Lower leg skin (tissue), 4 donors: ENCODE measurements at places on chromosomes 6 and 20. TPM values are rescaled to one million over a fixed set of nuclear protein-coding genes. Genes with fewer than 3 reads are reported as not detected.

GRCh38 chr6:90385759-90386313, 89.2 kb upstream of the BACH2 start:
- no peak for DNase-seq

DNA sequence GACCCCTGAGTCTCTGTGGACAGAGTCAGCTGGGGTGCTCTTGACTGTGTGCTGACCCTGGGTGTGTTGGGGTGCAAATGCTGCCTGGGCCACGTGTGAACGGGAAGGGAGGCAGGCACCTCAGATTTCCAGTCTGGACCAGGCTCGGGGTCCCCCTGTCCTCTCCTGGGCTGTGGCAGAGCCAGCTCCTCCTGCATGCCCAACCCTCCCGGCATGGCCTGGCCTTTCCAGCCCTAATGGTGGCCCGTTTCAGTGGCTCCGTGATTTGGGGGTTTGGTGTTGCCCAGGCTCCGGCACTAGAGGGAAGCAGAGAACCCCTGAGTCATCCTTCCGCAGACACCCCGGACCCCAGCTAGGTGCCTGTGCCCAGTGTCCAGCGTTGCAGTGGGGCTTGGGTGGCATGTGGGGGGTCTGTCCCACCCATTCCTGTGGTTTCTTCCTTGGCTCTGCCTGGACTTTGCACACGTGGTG, 9.1 kb downstream of the RBM38 start:
- no peak for DNase-seq

DNA sequence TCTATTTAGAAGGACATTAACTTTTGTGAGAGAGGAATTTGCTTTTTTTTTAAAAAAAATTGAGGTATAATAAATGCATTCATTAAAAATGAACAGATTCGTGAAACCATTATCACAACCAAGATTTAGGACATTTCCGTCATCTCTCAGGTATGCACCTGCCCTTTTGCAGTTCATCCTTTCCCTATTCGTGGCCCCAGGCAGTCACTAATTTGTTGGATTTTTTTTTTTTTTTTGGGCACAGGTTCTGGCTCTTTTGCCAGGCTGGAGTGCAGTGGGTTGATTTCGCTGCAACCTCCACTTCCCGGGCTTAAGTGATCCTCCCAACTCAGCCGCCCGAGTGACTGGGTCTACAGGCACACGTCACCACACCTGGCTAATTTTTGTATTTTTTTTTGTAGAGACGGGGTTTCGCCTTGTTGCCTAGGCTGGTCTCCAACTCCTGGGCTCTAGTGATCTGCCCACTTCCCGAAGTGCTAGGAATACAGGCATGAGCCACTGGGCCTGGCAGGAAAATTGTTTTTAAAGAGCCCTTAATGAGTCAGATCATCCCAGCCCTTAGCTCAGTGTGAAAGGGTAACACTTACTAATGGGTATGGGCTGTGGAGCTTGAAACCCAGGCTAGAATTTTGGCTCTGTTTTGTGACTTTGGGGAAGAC, 9.2 kb downstream of the PHF3 start:
- DNase-seq, result no peak

- no peak for DNase-seq
Observed at GRCh38 chr20:6504826-6505225, 262.7 kb upstream of the BMP2 start.

GRCh38 chr6:149917679-149918078, 5.2 kb downstream of the RAET1G start:
- DNase-seq, result no peak

DNA sequence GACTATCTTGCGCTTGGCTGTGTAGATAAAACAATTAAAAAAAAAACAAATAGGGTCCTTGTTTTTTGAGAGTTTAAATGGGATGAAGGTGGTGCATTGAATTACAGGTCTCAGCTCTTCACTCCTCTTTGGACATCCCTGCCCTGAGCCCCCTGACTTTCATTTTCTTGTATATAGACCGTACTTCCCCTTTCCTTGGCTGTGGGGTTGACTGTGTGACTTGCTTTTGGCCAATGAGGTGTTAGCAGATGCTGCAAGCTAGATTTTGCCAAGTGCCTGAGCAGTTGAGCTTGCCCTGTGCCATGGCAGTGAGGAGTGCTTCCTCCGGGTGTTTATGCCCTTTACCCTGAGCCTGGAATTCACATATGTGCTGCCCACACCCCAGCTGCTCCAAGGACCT, 386.1 kb upstream of the ZFP64 start:
- no peak for DNase-seq

DNA sequence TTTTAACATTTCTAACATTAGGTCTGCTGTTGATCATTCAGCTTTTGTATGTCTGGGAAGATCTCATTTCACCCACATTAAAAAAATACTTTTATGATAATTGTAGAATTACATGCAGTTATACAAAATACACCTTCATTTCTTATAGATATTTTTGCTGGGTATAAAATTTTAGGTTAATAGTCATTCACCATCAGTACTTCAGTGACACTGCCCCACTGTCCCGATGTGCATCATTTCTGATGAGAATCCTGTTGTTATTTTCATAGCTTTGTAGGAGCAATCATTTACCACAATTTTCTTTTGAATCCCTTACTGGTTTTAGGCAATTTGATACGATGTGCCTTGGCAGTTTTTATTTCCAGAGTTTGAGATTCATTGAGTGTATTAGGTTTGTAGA, 173.6 kb downstream of the JARID2 start:
- no peak for DNase-seq

DNA sequence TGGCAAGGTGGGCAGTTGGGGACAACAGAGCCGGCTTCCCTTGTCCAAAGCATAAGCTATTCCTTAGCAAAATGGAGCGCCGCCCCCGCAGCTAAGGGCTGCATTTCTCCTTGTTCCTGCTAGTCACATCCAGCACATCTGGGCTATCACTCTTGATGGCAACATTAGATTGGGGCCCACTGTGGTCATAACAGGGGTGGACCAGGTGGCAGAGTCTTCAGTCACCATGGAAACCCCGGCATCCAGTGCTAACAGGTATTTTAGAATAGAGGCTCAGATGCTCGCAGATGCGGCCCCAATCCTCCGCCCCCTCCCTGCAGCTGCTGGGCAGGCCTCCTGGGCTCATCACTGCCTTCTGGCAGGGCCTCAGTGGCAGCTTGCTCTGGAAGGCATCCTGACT, 168.2 kb upstream of the PROKR2 start:
- DNase-seq, result peak; percentile 64

DNA sequence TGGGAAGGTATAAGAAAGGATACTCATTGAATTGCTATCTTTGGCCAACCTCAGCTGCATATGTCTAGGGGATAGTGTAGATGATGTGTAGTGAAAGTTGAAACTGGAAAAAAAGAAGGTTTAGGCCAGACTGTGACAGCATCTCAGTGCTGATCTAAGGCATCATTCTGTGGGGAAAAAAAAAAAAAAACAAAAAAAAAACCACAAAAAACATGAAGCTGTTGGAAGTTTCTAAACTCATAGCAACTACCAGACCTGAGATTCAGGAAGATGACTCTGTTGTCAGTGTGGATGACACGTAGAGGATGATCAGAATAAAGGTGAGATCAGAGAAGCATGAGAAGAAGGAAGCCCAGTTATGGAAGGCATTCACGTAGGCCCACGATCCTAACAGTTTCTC, 100.8 kb upstream of the CNKSR3 start:
- DNase-seq, result no peak

GRCh38 chr6:6682225-6682624, 93.7 kb downstream of the LY86 start:
- DNase-seq, result no peak

DNA sequence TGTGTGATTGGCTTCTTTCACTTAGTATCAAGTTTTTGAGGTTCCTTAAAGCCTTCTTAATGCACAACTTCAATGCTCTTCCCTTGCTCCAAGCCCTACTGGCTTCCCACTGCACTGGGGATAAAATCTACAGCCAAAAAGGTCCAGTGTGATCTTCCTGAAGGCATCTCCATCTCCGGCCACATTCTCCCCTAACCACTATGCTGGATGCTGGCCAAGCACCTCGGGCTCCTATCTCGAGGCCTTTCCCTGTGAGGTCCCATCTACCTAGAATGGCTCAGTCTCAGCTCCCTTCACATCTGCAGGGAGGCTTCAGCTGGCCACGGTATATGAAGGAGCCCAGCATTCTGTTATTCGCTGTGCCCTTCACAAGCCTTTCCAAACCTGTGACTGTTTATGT, 48.1 kb downstream of the CNKSR3 start:
- DNase-seq, result no peak

GRCh38 chr6:17490724-17491123, 97.3 kb downstream of the CAP2 start:
- no peak for DNase-seq

DNA sequence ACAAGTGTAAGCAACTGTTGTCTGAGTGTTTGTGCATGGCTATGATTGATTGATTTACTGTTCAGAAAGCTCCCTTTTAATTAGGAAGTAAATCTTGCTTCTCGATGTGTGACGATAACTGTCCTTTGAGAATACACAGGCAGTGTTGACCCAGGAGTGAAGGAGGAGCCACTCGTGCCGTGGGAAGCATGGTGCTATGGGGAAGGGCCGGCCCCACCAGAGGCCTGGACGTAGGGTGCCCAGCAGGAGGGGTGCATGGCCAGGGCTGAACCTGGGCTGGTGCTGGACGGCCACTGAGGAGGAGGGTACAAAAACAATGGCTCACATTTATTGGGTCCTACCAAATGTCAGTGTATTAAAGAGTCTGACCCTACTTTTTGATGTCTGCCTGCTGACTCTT, 60.7 kb downstream of the ANKRD60 start:
- DNase-seq, result no peak

DNA sequence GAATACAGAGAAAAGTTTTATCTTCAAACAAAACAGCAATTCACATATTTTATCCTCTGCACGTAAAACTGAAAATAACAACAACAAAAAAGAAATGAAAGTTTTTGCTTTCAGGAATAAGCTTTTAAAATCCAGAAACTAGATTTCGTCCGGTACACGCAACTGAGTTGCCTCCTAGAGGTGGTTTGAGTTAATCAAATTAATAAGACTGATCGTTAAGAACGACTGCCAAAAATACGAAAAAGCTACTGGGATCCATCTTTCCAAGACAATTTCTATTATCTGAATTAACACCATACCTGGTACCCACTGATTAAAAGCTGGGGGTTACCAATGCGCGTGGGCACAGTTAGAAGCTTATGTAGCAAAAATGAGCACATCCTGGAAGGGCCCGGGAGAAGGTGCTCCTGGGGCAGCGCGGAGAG, 669 bp downstream of the PDCD2 start:
- no peak for DNase-seq

- no peak for DNase-seq
Observed at GRCh38 chr6:106363401-106364138, 3.1 kb downstream of the CRYBG1 start.

- DNase-seq, result no peak
Observed at GRCh38 chr6:155008625-155009024, 13.5 kb downstream of the TIAM2 start.

GRCh38 chr20:37389844-37390275, 43.9 kb downstream of the SRC start:
- DNase-seq, result no peak

DNA sequence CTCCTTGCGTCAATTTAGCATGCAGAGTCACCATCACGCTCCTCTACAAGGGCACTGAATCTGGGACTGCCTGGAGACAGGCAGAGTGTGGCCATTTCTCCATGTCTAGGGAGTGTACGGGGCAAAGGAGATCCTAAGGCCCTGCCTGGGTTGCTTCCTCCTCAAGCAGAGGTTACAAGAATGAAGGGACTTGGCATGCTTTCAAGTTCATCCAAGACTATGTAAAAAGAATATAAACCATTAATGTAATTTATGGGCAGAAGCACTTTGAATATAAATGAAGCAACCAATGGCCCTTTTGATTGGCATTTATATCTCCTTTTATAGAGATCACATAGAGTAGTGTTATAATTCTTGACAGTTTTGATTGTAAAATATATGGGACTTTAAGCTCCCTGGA, 137.5 kb downstream of the BTBD3 start:
- DNase-seq, result no peak

DNA sequence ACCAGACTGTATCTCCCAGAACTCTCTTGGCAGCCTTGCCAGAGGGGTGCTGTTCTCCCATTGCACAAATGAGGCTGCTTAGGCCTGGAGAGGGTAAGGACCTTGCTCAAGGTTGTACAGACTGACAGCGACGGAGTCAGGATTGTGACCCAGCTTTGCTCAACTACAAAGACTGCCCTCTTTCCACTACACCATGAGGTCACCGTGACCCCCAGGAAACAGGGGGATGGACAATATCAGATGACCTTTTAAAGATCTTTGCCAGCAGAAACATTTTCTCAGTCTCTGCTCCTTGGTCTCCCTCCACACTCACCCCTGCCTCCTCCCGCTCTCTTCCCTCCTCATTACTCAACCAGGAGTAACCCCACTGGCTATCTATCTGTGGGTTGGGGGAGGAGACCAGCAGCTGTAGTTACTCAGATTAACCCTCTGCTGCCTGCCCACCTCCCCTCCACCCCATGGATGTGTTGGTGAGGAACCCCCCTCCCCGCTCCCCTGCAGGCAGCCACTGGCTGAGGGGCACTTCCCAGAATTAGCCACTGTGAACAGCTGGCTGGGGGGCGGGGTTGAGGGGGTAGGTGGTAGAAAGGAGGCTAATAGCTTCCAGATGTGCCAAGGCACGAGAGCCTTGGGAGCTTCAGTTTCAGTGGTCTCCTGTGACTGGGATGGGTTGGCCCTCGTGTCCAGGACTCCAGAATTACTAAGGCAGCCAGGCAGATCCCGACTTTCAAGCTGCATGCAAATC, 26.9 kb upstream of the MRPS18A start:
- DNase-seq, result no peak

- DNase-seq, result no peak
Observed at GRCh38 chr6:132003516-132004178, 52.5 kb upstream of the CCN2 start.

The RNF217 gene
- total RNA-seq, result 35.2 TPM

The LEMD2 gene
- total RNA-seq, result 57.5 TPM

The RRAGD gene
- 22.3 TPM for total RNA-seq

The SLC22A16 gene
- not detected for total RNA-seq

The TPD52L1 gene
- 146 TPM for total RNA-seq

The PARD6B gene
- total RNA-seq, result 11.8 TPM

The FGD2 gene
- 6.2 TPM for total RNA-seq

The TRMT11 gene
- total RNA-seq, result 8.1 TPM

The C20orf144 gene
- total RNA-seq, result not detected

The UBD gene
- total RNA-seq, result 0.36 TPM

The TSPO2 gene
- not detected for total RNA-seq

The C20orf204 gene
- total RNA-seq, result 0.39 TPM

The SPEF1 gene
- not detected for total RNA-seq

The LAMA5 gene
- 186 TPM for total RNA-seq

The CARMIL1 gene
- 14.9 TPM for total RNA-seq

The EFCAB8 gene
- total RNA-seq, result not detected

The PGC gene
- 0.42 TPM for total RNA-seq

The ADGRF1 gene
- not detected for total RNA-seq
